Stimulated activated CD4-positive, alpha-beta T cell treated with anti-CD3 and anti-CD28 coated beads, Interleukin-1b, Interleukin-23, amount 100 ng/mL, for 1 hour (primary cell): ENCODE measurements at places on chromosomes 12 and 14.
A peak's percentile ranks its signal among the peaks of the same experiment; 100 is the strongest.

DNA sequence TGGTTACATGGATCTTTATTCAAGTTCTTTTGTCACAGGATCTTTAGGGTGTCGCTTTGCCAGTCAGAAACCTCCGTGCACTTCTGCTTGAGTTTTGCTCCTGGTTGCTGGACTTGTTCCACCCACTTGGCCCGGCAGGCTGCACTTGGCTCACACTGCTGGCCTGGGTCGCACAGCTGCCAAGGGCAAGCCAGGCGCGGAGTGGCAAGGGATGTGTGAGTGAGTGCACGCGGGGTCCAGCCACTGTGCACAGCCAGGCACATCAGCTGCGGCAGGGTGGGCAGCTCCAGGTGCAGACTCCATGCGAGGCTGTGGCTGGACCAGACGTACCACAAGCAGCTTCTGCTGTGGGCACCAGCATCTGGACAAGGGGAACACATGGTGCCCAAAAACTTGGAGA lies 76.6 kb downstream of the DERA start:
- no peak for DNase-seq

- no peak for DNase-seq
Measured at GRCh38 chr12:27970401-27971120, 2.0 kb downstream of the PTHLH start.

- DNase-seq, result no peak
Measured at GRCh38 chr14:79376557-79376956, 834.7 kb downstream of the DIO2 start.

DNA sequence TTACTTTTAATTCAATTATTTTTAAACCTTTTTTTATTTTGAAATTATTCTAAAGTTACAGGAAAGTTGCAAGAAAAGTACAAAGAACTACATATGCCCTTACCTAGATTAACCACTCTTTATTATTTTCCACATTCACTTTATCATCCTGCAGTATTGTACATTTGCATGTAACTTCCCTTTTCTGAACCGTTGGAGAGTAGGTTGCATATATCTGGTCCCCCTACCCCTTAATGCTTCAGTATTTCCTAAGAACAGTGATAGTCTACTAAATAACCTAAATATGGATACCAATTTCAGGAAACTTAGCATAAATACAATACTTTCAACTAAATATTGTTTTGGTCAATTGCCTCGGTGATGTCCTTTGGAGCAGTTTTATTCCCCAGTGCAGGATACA lies 15.0 kb downstream of the G2E3 start:
- no peak for DNase-seq

DNA sequence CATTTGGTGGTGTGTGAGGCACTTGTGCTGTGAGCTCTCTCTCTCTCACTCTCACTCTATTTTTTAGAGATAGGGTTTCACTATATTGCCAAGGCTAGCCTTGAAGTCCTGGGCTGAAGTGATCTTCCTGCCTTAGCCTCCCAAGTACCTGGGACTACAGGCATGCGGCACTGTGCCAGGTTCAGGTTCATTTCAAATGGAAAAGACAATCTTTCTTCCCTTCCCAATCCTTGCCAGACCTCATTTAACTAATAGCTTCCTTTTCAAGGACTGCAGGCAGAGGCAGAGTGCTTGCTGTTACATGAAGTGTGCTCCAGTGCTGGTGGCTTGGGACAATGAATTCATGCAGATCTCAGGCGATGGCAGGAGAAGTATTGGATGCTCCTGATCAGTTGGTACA lies 73.2 kb upstream of the BICD1 start:
- DNase-seq, result no peak

DNA sequence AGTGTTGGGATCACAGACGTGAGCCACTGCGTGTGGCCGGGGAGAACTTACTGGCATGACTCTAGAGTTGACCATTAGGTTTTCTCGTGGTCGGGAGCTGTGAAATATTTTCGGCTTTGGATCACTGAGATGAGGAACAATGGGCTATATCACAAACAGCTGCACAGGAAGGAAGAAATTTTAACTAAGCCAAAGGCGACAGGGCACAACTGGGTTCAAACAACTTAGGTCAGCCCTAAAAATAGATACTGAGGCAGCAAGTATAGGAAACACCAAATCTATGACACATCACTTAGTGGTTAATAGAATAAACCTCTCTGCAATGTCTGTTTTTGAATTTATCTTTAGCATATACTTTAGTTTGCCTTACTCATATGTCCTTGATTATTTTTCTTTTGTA lies 162.9 kb downstream of the LRIG3 start:
- no peak for DNase-seq

DNA sequence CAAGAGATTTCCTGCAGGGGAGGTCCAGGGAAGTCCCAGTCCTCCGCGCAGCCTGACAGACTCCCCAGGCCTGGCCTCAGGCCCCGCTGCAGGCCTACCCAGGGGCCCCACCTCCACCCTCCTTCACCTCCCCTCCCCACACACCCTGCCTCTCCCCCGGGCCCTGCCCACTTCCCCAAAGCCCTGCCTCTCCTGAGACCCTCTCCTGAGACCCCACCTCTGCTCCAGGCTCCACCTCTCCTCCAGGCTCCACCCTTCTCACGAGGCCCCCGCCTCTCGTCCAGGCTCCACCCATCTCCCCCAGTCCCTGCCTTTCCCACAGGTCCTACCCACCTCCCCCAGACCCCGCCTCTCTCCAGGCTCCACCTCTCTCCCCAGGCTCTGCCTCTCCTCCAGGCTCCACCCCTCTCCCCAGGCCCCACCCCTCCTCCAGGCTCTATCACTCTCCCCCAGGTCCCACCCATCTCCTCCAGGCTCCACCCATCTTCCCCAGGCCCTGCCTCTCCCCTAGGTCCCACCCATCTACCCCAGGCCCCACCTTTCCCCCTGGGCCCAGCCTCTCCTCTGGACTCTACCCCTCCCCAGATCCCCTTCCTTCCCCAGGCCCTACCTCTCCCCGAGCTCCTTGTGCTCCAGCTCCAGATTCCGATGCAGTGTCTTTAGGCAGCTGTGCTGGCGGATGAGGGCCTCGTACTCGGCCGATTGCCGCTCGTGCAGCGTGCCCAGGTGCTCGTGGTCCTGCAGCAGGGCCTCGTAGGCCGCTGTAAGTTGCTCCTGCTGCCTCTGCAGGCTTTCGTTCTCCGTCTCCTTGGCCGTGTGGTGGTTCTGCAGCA lies 58.8 kb upstream of the GPR68 start:
- DNase-seq, result peak; percentile 33

- DNase-seq, result no peak
Measured at GRCh38 chr14:100737526-100737925, 10.8 kb downstream of the DLK1 start.

DNA sequence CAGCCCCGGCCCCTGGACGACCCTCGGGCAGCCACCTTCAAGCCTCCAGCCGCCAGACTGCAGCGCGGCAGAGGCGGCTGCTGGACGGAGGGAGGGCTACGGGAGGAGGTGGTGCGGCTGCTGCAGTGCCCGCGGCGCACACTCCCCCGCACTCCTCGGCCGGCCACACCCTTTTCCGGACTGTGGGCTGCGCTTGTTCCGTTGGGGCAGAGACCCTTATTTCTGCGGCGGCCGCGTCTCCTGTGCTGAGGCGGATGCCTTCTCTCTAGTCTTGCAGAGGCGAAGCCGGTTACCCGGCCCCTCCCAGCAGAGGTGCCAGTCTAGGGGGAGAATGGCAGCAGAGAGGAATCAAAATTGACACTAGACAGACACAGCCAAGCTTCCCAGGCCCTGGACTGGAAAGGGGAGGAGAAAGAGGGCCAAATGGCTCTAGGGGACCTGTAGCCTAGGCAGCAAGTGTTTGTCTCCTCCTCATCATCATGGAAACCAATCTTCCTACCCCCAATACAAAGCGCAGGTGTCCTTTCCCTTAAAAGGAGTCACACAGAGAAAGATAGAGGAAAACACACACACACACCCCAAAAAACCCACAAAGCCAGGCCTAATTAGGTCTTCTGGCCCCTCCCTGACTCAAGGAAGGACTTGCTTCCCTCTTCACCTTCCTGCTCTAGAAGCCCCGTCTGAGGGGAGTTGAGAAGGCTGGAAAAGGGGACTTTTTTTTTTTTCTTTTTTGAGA lies 1.3 kb downstream of the ESYT1 start:
- peak; percentile 58 for DNase-seq

- DNase-seq, result no peak
Measured at GRCh38 chr14:67942080-67942710, 122.6 kb downstream of the RAD51B start.

DNA sequence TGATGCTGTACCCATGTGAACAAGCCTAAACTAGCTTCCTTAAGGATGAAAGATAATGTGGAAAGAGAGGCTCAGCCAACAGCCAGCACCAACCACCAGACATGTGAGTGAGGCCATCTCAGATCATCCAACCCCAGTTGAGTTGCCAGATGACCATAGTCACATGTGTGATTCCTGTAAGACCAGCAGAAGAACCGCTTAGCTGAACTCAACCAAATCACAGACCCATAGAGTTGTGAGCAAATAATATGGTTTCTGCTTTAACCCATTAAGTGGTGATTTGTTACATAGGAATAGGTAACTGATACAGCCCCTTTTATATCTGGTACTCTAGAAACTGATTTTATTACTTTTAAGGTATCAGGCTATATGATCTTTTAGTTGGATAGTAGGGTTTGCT lies 17.6 kb upstream of the ELK3 start:
- DNase-seq, result no peak

- no peak for DNase-seq
Measured at GRCh38 chr12:22164139-22164538, 118.1 kb downstream of the CMAS start.

DNA sequence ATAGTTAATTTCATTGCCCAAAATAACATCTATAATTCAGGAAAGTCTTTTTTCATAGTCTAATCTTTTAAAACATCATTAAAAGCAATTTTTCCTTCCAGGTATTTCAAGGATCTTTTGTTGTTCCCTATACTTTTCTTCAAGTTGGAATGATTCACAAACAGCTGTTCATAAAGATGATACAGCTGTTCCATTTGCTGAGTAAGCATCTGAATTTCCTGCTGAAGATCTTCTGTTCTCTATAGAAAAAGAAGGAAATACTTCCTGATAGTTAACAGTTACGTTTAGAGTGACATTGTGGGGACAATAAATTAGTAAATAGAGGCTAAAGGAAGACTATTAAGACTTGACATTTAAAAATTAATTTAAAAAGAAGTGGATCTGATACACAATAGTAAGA lies 30.3 kb upstream of the ESR2 start:
- DNase-seq, result no peak

GRCh38 chr12:68224613-68225285 lies 861 bp downstream of the IL26 start:
- DNase-seq, result no peak

- no peak for DNase-seq
Measured at GRCh38 chr12:89166121-89166520, 186.2 kb downstream of the DUSP6 start.

GRCh38 chr12:89537389-89537788 lies 11.5 kb upstream of the POC1B start:
- DNase-seq, result no peak

DNA sequence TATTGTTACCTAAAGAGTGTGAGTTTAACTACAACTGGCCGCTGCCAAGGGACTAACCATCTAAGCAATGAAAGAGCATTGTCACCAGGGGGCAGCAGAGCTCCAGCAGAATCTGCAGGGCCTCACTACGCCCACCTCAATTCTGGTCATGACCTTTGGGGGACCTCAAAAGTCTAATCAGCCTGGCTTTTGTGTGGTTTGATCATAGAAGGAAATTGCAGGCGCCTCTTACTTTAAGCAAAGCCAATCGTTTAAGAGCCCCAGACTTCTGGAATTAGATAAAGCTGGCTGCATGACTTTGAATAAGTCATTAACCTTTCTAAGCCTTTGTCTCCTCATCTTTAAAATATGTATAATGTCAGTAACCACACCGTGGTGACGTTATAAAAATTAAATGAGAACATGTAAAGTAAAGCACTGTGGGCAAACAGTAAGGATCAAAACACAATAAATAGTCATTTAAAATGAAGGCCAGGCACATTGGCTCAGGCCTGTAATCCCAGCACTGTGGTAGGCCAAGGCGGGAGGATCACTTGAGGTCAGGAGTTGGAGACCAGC lies 58.6 kb downstream of the TBX3 start:
- peak; percentile 4 for DNase-seq

GRCh38 chr14:102796661-102797190 lies 19.5 kb downstream of the TRAF3 start:
- DNase-seq, result no peak

DNA sequence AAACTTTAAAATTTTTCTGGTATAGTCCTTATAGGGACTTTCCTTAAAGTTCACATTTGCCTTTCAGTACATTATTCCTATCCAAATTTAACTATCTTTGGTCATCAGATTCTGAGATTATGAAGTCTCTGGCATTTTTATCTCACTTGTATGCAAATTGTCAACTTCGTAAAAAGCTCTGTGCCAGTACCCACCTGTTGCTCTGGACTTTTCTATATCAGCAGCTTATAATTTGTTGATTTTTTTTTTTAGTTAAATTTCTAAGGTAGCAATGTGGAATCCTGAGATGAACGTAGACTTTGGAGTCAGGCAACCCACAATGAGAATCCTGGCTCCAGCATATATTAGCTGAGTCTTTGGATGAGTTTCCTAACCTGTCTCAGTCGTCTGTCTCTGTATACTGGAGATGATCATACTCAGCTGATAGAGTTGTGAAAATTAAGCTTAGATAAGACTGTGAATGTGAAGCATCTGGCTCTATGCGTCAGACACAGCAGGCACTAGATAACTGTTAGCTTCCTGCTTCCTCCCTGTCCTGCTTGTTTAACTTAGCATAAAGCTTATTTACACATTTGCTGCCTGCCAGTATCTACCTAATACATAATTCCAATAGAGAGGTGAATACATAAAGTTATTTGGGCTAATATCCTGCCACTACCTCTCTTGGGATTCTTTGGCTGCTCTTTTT lies 59.8 kb downstream of the MARK3 start:
- no peak for DNase-seq

DNA sequence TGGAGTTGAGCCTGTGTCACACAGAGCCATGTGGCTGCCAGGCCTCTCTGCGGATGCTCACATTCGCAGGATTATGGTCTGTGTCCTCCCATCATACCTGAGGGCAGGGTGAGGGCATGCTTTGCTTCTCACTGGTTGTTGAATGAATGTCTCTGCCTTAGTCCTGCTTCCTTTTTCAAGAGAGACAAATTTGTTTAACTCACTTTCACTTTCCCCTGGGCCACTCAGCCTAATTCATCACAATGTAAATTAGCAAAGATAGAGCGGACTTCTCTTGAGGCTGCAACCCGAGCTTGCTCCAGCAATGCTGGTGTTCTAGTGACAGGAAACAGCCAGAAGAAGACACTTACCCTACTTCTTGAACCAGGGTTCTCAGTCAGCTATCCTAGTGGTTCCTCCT lies 35.5 kb upstream of the PAX9 start:
- no peak for DNase-seq

DNA sequence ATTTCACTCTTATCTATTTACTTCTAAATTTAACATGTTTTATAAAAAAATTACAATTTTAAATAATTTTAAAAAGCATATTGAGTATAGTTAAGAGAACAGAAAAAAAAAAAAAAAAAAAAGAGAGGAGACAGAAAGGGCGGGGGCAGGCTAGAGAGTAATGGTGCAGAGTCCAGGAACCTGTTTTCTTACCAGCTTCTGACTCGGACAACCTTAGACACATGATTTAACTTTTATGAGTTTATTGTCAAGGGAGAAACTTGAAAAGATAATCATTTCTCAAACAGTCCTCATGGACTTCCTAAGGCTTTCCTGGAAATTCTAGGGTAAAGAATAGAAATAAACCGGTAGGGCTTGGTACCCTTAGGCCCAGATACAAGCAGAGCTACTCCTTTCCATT lies 84.3 kb downstream of the RPS6KA5 start:
- DNase-seq, result no peak

GRCh38 chr14:64654901-64655300 lies 49.3 kb upstream of the PLEKHG3 start:
- no peak for DNase-seq

GRCh38 chr14:58639842-58640484 lies 2.2 kb downstream of the DACT1 start:
- no peak for DNase-seq

GRCh38 chr12:106297681-106298080 lies 4.9 kb upstream of the TCP11L2 start:
- no peak for DNase-seq
